ENCODE measurements at places on chromosomes 11 and 22.

- DNase-seq, result no peak
These were observed 108.1 kb upstream of the THY1 start for GRCh38 chr11:119531056-119531455.

- DNase-seq, result no peak
These were observed 16.5 kb downstream of the P2RX3 start for GRCh38 chr11:57354699-57355098.

DNA sequence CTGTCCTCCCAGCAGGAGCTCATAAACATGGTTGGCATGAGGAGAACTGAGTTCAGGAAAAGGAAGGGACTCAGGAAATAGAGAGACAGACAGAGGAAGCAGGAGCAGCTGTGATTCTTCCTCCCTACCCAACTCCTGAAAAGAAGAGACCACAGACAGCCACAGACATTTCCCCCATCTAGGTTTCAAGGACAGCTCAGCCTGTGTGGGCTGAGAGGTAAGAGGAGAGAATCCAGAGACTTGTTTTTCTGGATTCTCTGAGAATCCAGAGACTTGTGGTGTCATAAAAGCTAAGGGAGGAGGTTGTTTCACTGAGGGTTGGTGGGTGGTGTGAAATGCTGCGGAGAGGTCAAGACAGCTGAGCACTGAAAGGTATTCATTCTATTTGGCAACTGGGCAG, 19.0 kb upstream of the STK33 start:
- DNase-seq, result no peak

DNA sequence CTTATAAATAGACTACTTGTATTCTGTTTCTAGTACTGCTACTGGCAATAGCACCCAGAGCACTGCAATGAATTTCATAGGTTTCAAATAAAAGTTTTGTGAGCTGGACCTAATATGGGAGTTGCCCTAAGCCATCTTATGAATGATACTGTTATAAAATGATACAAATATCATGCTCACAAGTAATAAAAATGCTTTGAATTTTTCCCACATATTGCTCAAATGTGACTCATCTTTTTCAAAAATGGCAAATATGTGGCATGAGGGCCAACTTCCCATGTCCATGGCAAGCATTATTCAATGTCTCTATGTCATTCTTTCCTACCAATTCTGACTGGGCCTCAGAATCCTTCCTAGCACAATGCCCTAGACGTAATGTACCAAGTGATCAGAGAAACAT, 137.6 kb downstream of the TRPC6 start:
- no peak for DNase-seq

GRCh38 chr11:279966-280705, 1.9 kb downstream of the NLRP6 start:
- no peak for DNase-seq

GRCh38 chr11:67584205-67584880, 731 bp downstream of the GSTP1 start:
- DNase-seq, result no peak

DNA sequence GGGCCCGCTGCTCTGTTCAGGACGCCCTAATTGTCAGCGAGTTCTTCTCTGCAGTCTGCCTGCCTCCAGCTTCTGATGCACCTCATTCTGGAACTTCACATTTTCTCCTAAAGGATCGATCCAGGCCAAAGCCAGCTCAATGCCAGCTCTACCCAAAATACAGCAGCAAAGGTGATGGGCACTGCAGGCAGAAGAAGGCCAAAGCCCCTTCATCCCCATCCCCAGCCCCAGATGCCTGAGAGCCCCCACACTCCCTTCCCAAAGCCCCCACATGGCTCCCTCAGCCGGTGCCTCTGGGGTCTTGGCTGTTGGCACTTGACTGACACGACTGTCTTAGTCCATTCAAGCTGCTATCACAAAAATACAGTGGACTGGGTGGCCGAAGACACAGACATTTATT, 410.3 kb downstream of the BRD1 start:
- DNase-seq, result no peak

DNA sequence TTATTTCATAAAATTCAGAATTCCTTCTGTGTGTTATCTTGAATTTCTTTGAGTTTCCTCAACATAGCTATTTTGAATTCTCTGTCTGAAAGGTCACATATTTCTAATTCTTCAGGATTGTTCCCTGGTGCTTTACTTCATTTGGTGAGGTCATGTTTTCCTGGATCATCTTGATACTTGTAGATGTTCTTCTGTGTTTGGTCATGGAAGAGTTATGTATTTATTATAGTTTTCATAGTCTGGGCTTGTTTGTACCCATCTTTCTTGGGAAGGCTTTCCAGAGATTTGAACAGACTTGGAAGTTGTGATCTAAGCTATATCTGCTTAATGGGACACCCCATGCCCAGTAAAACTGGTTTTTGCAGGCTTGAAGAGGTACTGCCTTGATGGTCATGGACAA, 149.6 kb downstream of the METTL15 start:
- DNase-seq, result no peak

GRCh38 chr22:49892226-49892899, 25.9 kb downstream of the ALG12 start:
- DNase-seq, result no peak

GRCh38 chr22:30969532-30970355, 679 bp downstream of the TUG1 start:
- no peak for DNase-seq

Measured in NCI-H1105 treated with DMSO at 0.1 percent for 48 hours (cell line).